ENCODE measurements at places on chromosomes 13 and 19.

GRCh38 chr13:112972867-112973576 is 4.0 kb downstream of the MCF2L start:
- DNase-seq = no peak

GRCh38 chr19:39372047-39372802 is 18.7 kb downstream of the PAF1 start:
- no peak for DNase-seq

DNA sequence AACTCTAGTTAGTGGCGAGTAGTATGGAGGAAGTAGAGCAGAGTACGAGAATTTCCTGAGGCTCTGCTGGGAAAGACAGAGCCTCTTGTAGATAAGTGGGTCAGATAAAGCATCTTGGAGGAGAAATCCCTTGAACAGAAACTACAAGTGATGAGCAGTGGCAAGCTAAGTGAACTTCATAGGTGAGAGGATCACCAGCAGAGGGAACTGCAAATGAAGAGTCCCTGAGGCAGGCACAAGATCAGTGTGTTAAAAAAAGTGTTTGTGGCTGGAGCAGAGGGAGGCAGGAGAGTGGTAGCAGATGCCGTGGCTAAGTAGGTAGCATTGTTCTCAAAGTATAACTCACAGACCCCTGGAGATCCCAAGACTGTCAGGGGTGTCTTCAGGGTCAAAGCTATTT is 437.6 kb downstream of the HS6ST3 start:
- no peak for DNase-seq

DNA sequence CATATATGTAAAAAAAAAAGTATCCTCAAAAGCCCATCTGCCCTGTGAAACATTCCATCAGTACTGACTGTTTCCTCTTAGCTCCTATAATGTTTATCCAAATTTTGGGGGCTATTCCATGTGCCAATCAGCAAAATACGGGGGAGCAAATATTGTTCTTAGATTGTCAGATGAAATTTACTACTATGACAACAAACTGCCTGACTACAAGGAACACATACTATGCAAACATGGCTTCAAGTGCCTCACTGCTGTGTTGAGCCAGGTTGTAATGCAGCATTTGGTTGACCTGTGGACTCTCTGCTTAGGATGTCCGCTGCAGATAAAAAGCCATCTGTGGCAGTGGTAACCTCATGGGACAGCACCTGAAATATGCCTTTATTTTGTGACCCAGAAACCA is 98.2 kb upstream of the SCEL start:
- no peak for DNase-seq

GRCh38 chr19:10913716-10914340 is 14.6 kb downstream of the YIPF2 start:
- DNase-seq = no peak

DNA sequence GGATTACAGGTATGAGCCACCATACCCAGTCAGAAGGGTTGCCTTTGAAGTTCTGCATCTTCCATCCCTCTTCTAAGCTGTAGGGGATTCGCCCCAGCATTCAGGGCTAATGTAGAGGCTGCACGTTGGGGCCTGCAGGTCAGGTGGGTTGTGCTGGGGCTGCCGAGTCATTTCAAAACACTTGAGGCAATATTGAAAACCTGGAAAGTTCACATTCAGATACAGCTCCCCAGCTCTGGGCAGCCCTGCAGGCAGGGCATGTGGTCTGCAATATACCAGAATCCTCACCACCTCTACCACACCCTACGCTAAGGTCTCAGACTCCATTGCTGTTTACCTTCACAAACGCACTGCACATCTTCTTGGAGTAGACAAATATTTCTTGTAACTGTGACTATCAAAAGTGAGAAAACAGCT is 24.6 kb downstream of the CCNE1 start:
- no peak for DNase-seq

GRCh38 chr13:18965347-18965855 is 216.2 kb downstream of the TUBA3C start:
- no peak for DNase-seq

- DNase-seq = no peak
Observed at GRCh38 chr13:27504128-27504867, 53.9 kb upstream of the MTIF3 start.

- DNase-seq = no peak
Observed at GRCh38 chr13:43057653-43058317, 34.4 kb downstream of the DNAJC15 start.

- DNase-seq = no peak
Observed at GRCh38 chr19:3949997-3950859, 17.4 kb downstream of the NMRK2 start.

DNA sequence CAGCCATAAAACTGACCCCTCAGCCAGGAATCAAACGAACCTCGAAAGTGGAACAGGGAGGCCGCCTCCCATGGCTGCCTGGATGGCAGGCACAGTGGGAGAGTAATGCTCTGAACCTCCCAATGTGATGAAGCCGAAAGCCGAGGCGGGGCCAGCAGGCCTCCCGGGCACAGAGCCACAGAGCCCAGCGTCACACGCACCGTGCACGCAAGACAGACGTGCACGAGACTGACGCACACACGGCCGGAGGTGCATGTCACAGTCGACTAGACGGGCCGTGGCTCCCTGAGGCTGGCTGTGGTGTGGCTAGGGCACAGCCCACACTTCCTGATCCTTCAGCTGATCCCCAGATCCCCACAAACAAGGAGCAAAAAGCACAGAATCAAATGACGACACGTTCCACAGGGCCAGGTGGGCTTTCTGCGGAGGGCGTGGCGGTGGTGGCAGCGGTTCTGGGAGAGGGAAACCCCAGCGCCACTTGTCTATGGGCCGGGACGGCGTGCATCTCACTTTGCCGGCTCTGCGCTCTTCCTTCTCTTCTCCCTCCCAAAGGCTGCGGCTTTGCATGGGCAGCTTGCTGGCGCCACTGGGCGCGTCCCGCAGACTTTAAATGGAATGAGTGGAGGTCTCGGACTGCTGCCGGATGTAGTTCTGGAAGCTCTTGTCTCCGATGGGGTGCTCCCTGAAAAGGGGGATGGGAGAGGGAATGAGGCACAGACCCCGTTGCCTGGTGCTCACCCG is 5.0 kb upstream of the C13orf46 start:
- DNase-seq = no peak

DNA sequence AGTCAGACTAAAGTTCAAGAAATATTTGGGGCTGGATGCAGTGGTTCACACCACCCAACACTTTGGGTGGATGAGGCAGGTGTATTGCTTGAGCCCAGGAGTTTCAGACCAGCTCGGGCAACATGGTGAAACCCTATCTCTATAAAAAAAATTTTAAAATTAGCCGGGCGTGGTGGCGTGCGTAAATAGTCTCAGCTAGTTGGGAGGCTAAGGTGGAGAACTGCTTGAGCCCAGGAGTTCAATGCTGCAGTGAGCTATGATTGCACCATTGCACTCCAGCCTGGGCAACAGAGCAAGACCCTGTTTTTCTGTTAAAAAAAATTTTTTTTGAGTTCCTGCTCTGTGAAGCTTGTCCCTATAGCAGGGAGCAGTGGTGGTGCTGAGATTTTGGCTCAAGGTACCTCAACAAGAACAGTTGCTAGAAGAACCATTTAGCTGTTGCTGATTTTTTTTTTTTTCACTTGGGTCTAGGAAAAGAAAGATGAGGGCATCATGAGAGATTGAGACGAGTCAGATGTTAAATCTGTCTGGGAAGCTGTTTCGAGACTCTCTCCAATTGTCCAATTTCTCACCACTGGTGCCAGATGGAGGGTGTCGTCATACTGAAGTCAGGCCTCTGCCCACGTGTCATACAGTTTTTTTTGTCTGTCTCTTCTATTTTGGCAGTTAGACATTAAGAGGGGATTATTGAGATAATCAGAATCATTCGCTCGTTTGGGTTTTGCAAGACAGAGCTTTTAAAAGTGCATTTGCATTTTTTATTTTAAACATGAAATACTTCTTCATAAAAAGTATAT is 3.7 kb downstream of the SLC25A42 start:
- no peak for DNase-seq

GRCh38 chr19:33472691-33473652 is 48.6 kb downstream of the PEPD start:
- no peak for DNase-seq

DNA sequence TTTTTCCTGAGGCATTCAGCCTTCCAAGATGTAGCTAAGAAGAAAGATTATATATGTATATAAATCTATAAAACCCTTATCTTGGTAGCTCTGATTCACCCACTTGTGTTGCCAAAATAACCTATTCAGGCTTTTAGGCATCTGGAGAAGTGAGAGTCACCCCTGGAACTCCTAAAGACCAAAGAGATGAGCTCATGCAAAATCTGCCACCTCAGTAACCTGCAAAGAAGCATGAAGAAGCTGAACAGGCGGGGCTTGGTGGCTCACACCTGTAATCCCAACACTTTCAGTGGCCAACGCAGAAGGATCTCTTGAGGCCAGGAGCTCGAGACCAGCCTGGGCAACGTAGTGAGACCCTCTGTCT is 393.7 kb downstream of the FOXO1 start:
- DNase-seq = no peak

- DNase-seq = no peak
Observed at GRCh38 chr13:35478271-35479037, 2.0 kb upstream of the MAB21L1 start.

Data from NK-92 treated with Interleukin-12 subunit alpha and Interleukin-12 subunit beta, amount 100 ng/mL, for 24 hours (cell line).